Ecto neural progenitor cell (in vitro differentiated cells): ENCODE measurements at places on chromosomes 12 and 14.

DNA sequence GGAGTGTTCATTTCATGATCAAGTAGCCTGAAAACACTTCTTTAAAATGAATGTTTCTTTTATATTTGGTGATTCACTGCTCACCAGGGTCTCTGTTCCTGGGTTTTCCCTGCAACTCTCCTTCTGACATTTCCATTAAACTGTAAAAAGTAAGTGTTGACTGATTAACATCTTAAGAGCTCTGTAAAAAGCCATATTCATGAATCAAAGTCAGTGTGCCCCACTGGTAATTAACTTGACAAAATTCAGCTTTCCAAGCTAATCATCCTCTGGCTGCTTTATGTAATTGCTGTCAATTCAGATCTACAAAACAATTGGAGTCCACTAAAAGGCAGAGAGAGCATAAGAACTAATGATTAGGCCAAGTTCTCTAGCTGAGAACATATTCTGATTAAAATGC lies 41.6 kb downstream of the CNTN1 start:
- no peak for DNase-seq

DNA sequence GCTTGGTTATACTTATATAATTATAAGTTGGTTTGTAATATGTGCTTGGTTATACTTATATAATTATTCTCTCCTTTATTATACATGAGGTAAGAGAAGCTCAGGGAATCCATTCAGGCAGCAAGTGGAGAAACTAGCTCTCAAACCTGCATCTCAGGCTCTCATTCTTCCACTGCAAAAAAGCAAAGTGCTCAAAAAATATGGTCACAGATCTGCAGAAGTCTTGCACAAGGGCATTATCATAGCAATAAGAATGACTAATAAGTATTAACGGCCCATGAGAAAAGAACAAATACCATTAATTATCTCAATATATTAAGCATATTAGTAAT lies 476 bp upstream of the TRAFD1 start:
- DNase-seq: no peak

- DNase-seq: no peak
These were observed 62.9 kb upstream of the ELK3 start for GRCh38 chr12:96131230-96131788.

- no peak for DNase-seq
These were observed 3.6 kb upstream of the HRK start for GRCh38 chr12:116884871-116885270.

- DNase-seq: no peak
These were observed 23.4 kb upstream of the BEGAIN start for GRCh38 chr14:100610511-100611217.

GRCh38 chr14:96189281-96189711 lies 15.3 kb upstream of the BDKRB2 start:
- DNase-seq: no peak

- DNase-seq: no peak
These were observed 73.2 kb downstream of the DCAF5 start for GRCh38 chr14:69079747-69080146.

GRCh38 chr12:104910196-104910840 lies 47.8 kb downstream of the SLC41A2 start:
- no peak for DNase-seq

- no peak for DNase-seq
These were observed 89.9 kb downstream of the NT5DC3 start for GRCh38 chr12:103751171-103751570.

DNA sequence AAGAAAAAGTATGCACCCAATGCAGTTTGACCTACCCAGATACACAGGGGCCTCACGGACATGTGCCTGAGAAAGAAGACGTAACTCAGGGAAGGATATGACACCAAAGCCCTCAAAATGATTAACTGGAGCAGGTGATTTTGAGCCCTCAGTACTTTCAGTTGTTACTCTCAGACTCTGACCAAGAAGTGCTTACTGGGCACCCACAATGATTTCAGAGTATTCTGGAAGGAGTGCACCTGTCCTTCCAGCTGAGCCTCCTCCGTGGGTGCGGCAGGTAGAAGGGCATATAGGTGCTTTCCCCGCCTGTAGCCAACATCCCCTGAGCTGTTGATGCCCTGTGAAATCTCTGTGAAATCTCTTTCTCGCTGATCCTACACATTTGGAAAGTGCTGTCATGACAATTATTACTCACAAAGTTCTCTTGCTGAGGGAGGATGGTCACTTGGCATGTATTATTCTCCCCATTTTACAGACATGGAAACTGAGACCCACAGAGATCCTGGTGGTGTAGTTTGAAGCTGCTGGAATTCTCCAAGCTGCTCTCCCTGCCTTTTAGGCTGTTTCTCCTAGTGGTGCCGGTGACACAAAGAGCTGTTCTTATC lies 154.3 kb upstream of the CCND2 start:
- no peak for DNase-seq

- DNase-seq: no peak
These were observed 76.0 kb downstream of the PAWR start for GRCh38 chr12:79614730-79615129.

GRCh38 chr12:30617346-30618016 lies 78.2 kb downstream of the IPO8 start:
- DNase-seq: no peak

DNA sequence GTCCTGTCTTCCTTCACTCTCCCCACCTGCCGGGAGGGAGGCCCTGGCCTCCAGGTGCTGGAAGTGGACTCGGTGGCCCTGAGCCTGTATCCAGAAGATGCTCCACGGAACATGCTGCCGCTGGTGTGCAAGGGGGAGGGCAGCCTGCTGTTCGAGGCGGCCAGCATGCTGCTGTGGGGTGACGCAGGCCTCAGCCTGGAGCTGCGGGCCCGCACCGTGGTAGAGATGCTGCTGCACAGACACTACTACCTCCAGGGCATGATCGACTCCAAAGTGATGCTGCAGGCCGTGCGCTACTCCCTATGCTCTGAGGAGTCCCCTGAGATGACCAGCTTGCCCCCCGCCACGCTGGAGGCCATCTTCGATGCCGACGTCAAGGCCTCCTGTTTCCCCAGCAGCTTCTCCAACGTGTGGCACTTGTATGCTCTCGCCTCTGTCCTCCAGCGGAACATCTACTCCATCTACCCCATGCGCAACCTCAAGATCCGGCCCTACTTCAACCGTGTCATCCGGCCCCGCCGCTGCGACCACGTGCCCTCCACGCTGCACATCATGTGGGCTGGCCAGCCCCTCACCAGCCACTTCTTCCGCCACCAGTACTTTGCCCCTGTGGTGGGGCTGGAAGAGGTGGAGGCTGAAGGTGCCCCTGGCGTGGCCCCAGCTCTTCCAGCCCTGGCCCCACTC lies 8.8 kb downstream of the VRTN start:
- no peak for DNase-seq

DNA sequence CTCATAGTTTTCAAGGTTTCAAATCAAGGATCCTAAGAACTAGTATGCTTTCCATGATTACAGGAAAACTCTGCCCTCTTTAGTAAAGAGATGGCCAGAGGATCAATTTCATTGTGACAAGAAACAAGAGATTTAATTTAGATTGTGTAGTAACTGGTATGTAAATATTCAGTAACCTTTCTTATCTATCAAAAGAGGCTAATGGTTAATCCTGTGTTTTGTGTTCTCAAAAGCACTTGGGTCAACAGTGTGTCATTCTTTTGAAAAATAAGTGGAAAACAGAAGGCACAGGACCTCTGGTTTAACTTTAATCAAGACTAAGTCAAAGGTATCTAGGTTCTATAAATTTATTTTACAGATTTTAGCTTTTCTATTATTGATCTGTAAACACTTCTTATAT lies 56.6 kb upstream of the ERGIC2 start:
- DNase-seq: no peak

DNA sequence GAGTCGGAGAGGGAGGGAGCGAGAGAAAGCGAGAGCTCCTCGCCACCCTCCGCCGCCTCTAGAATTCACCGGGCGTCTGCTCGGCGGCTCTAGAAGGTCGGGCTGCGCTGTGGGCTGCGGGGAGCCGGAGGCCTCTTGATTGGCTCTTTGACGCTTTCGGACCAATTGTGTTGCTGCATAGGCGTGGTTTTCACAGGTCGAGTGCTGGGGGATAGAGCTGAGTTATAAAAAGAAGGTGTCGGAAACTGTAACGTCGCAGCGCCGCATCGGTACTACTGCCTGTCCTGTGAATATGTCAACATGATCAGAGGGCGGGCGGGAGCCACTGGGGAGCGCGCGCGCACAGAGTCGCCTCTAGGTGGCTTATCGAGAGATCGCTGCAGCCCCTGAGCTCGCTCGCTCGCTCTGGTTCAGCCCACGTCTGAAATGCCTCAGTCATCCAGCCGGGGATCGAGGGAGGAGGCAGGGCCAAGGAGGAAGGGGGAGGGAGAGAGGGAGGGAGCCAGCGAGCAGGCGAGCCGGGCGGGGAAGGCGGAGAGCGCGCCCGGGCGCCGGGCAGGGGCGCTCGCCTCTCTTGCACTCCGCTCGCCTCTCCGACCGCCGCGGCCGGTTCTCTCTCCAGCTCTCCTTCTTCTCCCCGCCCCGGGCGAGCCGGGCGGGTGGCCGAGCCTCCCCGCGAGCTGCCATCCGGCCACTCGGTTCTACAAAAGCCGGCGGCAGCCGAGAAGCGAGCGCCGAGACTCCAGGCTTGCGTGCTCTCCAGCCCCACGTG lies at the start of gene TBX3:
TBX3 (minus strand) TSS at position 78 of the 772 bp plus-strand sequence. CDS start 975 bp downstream, outside the sequence.
- DNase-seq: peak; percentile 96

DNA sequence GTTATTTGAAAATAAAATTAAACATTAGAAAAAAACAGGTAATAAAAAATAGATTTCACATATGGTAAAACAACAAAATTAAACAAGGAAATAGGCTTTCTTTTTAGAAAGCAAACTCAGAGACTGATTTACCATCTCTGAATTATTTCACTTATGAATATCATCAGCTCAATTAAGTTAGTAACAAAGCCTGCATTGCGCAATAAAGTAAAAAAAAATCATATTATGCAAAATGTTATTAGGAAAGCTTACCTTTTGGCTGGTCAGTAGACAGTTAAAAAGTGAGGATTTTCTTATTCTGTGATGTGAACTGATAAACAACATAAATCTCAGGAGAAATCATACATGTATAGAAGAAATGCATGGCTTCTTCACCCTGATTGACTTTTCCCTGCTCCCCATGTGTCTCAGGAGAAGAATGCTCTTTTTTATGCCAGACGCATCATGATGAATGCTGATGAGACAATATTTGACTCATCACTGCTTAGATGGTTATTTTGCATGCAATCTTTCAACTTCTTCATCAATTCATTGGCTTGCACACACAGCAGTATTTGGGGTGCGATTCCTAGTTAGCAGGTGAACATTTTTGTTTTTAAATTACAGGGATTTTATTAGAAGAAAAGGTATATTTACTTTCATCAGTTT lies 124.5 kb upstream of the USP15 start:
- no peak for DNase-seq

DNA sequence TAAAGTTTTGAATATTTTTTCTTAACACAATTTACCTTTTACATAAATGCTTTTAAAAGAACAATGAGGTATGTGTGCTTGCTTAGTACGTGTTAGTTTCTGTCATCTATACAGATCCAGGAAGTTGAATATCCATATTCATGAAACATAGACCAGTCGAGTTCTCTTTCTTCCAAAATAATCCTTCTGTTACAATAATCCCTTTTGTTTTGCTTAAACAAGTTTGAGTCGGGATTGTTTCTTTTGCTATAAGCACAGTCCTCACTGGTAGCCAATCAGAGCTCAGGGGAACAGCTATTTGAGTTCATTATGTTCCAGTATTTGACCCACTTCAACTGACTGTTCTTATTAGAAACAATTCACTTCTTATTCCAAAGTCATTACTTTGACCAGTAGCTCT lies 214.7 kb upstream of the FLRT2 start:
- DNase-seq: no peak

DNA sequence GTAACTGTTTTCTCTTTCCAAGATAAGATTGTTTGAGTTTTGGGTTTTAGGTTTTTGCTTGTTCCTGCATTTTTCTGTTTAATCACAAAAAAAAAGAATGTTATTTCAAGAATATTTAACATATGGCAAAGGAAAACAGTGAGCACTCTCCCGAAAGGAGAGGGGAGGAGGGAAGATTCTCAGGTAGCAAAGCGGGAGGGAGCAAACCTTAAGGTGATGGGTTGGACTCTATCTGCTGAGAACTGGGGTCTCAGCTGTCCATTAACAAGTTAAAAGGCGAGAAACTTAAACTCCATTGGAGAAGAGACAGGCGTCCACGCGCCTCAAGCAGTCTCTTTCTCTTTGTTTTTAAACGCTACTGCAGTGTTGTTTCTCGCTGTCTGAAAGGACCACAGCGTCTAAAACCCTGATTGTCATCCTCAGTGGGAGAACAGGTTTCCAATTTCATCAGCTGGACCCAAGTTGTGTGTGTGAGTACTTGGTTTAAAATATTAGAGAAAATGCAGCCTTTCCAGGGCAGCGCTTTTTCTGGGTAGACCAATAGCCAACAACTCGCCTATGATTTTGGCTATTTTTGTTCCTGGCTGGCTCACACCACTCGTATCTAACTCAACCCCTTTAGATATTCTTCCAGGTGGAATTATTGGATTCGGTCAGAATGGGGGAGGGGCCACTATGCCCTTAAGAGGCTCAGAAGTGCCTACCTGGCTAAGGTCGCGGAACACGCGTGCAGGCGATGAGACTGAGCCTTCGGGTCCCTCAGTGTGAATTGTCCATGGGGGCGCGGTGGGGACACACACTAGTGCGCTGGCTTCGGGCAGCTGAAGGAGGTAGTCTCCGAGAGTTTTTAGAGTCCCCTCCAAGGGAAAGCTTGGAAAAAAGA lies 8.2 kb downstream of the SIX1 start:
- DNase-seq: no peak

- DNase-seq: no peak
These were observed 831.8 kb upstream of the SEL1L start for GRCh38 chr14:82365471-82365870.

DNA sequence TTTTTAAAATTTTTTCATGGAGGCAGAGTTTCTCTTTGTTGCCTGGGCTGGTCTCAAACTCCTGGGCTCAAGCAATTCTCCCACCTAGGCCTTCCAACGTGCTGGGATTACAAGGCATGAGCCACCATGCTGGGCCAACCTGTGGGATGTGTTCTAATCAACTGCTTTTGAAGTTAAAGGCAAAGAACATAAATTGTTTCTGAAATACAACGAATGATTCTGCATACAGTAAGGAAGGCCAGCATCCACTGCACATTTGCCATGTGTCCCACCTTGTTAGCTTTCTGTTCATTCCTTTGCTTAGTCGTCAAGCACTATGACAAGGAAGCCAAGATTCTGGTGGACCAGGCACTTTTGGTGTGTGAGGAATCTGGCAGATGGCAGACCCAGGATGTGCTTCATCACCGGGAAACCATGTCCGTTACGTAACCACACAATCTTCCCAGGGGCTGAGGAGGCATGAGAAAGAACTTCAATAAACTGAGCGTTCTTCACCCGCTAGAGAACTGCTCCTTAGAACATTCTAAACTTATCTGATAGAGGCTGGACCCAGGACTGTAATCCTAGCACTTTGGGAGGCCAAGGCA lies 24.5 kb downstream of the MOK start:
- DNase-seq: no peak

DNA sequence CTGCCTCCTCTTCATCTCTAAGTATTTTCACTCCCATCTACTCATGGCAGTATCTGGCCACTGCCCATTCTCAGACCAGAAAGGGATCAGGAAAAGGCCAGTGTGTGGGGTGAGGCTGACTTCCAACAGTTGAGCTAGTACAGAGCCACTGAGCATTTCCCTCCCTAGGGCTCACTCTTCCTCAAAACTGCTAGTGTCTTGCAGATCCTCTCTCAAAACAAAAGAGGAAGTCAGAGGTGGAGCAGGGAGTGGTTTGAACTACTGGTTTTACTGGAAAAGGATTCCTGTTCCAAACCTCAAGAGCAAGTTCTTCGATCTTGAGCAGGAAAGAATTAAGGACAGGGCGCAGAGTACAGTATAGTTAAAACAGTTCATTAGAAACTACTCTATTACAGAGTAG lies 11.7 kb upstream of the RNASE10 start:
- no peak for DNase-seq

GRCh38 chr14:79809849-79810612 lies 401.3 kb downstream of the DIO2 start:
- no peak for DNase-seq
